ENCODE measurements at places on chromosomes 7 and 10.

DNA sequence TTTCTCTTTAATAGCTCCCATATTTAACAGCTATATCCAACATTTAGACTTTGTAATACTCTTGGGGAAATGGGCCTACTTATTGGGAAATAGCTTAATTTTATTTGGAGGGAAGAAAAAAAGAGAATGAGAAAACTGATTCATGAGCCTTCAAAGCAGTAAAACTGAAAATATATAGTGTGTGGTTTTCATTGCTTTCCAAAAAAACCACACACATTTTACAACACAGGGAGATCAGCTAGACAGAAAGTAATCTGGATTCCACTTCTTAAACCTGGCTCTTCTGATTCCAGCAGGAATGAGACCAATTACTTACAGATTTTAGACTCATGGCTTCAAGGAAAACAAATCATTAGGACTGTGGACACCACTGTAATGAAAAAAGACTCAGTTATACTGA is 48.7 kb downstream of the CH25H start:
- DNase-seq = peak; percentile 66

- no peak for DNase-seq
Measured at GRCh38 chr7:36005876-36006275, 147.2 kb upstream of the EEPD1 start.

DNA sequence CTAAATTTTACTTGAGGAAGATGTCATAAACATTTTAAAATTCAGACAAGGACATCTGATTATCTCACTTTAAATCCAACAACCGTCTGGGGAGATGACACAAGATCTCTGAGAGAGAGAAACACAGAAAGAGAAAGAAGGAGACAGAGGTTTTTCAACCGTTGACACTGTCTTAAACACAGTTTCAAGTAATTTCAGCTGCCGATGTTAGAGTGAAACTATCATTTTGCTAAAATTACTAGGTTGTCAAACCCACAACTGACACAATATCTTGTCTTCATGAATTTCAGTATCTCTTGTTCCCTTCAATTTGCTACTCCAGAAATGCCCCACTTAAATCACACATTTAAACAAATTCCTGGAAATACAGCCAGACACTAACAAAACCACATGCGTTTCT is 174.8 kb downstream of the RAPGEF5 start:
- DNase-seq = no peak

DNA sequence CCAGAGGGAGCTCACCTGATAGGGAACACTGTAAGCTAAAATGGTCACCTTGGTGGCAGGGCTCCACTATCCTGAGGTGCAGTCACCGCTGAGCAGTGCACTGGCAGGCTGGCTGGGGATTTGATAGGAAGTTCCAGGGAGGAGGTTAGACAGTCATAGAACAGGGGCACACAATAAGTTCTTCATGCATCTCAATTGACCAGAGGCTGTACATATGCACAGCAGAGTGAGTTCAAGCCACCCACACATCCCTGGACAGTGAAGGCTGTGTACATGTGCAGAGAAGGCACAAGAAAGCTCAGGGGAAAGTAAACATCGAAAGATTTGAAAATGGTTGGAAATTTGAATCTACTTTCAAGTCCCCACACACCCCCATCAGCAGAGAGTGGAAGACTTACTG is 13.9 kb downstream of the PRTFDC1 start:
- DNase-seq = no peak

GRCh38 chr10:75101416-75102251 is 9.8 kb upstream of the SAMD8 start:
- DNase-seq = no peak

DNA sequence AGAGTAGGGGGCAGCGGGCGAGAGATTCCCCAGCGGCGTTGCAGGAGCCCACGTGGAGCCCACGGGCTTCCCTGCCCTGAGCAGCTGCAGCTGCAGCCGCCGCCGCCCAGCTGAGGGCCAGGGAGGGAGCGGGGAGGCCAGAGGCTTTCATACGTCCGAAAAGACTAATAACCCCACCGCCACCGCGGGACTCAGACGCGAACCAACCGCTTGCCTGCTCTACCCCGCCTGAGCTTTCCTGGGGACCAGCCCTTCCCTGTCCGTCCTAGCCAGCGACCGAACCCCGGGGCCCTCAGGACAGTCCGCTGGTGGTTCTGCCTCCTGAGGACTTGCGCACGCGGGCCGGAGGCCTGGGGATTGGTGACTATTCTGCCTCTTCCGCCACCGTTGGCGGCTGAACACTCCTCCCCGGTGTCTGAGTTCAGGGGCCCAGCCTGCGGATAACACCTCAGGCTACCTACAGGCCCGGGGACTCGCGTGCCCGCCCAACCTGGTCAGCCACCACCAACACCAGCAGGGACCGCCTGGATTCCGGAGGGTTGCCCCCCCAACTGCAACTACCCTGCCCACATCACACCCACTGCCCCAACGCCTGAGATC is 18.4 kb downstream of the IFT22 start:
- DNase-seq = no peak

- DNase-seq = no peak
Measured at GRCh38 chr10:48449501-48450232, 143.2 kb downstream of the MAPK8 start.

GRCh38 chr7:832167-832967 is at the start of gene SUN1:
Gene SUN1 (plus strand): TSS chr7:832476. CDS start chr7:832525, 49 bp downstream.
- peak; percentile 86 for DNase-seq

GRCh38 chr10:24726626-24727025 is 2.9 kb upstream of the ARHGAP21 start:
- no peak for DNase-seq

DNA sequence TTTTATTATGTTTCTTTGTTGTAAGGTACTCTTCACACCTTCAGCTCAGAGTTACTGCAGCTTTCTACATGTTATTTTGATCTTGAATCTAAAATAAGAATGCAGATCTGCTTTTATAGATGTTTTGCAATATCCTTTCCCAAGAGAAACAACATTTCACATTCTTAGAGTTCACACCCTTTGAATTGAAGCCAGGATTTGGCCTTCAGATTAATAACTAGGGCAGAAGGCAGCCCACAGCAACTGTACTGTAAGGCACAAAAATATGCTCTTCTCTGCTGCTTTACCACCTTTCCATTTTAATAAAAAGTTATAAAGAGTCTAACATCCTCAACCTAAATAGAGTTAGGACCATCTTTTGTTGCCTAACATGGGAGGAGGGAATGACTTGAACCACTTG is 224.7 kb downstream of the LHFPL3 start:
- DNase-seq = no peak

DNA sequence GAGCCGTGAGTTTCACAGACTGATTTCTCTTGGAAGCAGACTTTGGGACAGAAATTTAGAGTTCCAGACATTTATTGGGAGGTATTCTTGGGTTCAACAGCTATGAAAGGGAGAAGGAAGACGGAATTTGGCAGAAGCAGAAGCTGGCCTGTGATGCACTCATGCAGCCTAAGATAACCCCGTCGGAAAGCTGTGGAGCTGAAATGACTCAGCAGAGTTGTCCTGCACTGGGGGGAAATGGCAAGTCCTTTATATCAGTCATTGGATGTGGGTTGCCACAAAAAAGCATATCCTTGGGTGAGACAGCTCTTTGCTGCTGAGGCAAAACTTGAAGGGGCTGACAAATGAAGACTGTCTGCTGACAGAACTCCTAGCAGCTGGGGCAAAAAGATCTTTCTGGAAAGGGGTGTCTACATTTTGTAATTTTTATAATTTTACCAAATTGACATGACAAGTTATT is 11.5 kb upstream of the MICU1 start:
- DNase-seq = peak; percentile 71

GRCh38 chr10:44951576-44952226 is 7.9 kb upstream of the RASSF4 start:
- DNase-seq = no peak

DNA sequence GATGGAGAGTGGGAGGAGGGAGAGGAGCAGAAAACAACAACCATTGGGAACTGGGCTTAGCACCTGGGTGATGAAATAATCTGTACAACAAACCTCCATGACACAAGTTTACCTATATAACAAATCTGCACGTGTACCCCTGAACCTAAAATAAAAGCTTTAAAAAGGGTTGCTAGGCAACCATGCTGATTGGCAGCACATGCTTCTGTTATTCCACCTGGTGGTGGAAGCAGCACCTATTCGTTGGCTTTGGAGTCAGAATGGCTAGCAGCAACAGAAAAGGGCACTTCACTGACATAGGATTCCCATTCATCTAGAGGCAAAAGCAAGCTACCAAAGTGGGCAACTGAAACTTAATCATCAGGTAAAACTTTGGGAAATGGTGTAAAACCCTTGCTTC is 57.1 kb downstream of the RELN start:
- no peak for DNase-seq
